ENCODE measurements at places on chromosomes 1 and 21.

DNA sequence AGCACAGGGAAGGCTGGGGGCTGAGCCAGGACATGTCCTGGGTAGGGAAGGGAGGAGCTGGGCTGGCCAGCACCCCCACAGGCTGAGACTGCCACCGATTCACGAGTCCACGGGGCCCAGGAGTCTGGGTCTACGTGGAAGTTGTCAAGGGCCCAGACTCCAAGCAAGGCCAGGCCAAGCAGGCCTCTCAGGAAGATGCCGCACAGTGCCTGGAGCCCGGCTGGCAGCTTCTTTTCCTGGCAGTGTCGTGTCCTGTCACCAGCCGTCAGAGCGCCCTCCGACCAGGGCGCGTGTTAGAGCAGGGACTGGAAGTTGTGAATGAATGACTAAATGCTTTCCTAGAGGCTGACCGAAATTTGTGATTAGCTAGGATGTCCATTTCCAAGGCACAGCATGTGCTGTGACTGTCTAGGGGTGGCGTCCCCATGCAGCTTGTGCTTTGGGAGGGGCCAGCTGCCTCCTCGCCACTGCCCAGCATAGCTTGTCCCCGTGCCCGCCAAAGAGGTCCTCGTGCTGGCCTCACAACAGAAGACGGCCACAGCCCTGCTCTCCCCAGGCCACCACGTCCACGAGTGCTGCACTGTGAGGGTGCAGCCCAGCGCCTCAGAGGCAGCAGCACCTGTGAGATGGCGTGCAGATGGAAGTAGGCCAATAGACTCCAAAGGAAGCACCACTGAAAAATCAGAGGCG is 147.4 kb upstream of the COL6A1 start:
- DNase-seq = no peak

DNA sequence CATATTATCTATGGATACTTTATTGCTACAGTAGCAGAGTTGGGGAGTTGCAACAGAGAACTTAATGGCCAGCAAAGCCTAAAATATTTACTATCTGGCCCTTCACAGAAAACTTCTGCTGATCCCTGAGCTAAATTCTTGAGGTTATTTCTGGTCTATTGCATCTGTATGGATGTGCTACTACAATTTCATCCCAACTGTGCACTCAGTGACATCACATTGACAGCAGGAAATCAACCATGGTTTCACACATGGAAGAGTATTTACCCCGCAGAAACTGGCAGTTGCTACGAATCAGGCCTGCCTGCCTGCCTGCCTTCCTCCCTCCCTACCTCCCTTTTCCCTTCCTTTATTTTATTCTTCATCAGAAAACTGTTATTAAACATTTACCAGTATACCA is 12.1 kb downstream of the CLCA2 start:
- DNase-seq = no peak

DNA sequence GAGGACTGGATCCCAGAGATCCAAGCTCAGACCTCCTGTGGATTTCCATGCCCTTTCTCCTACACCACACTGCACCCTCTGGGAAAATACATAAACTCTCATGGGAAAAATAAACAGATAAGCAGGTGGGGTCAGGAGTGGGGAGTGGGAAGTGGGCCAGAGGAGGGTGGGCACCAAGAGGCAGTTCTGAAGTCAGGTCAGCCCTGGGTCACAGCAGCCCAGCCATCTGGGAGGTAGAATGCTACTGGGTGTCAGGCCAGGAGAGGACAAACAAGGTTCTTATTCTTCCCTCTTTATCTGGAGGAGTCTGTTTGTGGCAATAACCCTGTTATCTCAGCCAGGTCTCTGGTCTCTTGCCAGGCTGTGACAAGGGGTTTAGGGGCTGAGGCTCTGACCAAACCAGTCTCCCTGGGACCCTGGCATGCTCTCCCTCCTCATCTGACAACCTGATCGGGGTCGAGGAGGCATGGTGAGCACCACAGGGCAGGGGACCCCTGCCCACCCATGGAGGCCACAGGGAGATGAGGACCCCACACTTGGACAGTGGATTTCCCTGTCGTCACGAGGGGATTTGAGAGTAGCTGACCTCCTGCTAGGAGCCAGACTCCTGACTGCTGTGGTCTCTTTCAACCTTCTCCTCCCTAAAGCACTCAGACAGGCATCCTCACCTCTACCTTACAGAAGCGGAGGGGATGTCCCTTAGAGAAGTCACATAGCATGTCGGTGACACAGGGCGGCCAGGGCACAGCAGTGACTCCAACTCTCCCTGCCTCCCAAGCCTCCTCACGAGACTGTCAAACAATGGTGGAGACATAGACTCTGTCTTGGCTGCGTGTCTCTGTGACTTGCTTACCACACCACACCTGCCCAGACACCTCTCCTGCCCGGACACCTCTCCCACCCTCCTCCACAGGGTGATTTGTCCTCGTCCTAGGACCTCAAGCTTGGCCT is 51.3 kb upstream of the IFFO2 start:
- no peak for DNase-seq

GRCh38 chr1:3695326-3696217 is 43.3 kb downstream of the TP73 start:
- peak; percentile 6 for DNase-seq

DNA sequence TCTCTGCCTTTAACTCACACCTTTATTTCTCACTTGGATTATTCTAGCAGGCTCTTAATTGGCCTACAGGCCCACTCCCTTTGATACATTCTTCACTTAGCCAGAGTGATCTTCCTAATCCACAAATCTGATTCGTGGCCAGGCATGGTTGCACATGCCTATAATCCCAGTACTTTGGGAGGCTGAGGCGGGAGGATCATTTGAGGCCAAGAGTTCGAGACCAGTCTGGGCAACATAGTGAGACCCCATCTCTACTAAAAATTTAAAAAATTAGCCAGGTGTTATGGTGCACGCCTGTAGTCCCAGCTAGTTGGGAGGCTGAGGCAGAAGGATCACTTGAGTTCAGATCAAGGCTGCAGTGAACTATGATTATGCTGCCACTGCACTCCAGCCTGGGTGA is 2.1 kb downstream of the ZBTB17 start:
- DNase-seq = no peak

DNA sequence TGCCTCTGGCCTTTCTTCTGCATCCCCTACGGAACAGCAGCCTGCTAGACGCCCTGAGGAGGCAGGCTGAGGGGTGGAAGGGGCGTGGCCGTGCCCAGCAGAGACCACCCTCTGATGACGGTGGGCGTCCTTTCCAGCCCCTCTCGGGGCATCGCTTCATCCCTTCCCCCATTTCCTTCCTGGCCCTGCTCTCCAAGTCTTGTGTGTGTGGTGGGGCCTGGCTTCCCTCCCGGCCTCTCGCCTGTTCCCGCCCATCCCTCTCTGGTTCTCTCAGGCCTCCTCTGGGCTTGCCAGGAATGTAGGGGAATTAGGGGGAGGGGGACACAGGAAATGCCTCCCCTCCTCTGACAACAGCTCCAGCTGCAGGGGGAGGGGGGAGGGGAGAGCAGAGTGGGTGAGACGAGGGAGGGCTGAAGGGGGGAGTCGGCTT is 51.1 kb downstream of the SKI start:
- no peak for DNase-seq

- DNase-seq = no peak
Observed at GRCh38 chr1:61215119-61215518, 132.8 kb downstream of the NFIA start.

DNA sequence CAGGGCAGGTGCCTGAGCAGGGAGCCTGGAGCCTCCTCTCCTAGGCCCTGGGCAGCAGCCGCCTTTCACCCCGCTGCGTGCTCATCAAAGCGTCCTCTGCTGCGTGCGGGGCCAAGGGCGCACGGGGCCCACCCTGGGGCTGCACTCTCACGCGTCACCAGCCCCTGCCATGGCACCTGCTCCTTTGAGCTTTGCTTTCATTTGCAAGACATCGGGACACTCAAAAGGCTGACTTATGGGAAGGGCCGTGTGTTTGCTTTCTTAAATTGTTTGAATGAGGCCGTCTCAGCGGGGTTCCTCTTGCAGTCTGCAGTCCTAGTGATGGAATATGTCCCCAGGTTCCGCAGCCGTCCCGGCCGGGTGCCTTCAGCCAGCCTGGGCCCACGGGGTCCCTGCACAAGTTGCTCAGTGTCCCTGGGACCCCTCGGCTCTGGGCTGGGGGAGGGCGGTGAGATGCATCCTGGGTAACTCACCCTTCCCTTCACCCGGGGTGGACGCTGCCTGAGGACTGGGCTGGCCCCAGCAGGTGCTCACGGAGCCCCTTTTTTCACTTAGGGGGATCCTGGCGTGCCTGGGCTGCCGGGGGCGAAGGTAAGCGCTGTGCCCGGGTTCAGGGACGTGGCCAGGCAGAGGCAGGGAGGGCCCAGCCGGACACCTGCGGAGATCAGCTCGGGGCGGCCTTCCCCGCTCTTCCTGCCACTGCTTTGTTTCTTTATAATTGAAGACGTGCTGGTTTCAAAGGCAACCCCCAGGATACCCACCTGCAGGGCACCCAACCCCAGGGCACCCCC is 53.1 kb downstream of the SLC19A1 start:
- no peak for DNase-seq

DNA sequence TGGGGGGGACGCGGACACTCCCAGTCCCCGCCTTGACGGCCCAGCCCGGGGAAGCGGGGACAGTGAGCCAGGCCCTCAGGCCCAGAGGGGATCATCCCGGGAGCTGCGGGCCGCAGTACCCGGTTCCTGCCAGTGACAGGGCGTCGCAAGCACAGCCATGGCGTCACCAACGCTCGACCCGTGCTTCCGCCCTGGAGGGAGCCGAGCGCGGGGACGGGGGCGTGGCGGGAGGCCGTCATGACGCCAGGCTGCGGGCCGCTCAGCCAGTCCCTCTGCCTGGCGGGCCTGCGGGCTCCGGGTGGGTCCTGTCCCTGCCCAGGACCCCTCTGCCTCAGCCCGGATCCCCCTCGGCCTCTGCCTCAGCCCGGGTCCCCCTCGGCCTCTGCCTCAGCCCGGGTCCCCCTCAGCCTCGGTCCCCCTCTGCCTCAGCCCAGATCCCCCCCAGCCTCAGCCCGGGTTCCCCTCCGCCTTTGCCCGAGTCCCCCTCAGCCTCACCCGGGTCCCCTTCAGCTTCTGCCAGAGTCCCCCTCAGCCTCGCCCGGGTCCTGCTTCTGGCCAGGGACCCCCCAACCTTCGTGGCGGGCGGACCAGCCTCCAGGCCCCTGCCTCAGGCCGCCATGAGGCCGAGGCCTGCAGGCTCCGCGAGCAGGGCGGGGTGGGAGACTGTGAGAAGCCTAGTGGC is 2.3 kb upstream of the SLC2A5 start:
- no peak for DNase-seq

GRCh38 chr1:207495801-207496792 is at the start of gene CR1:
Gene CR1 (plus strand): TSS chr1:207496157. CDS start chr1:207496268, 111 bp downstream.
- peak; percentile 45 for DNase-seq

DNA sequence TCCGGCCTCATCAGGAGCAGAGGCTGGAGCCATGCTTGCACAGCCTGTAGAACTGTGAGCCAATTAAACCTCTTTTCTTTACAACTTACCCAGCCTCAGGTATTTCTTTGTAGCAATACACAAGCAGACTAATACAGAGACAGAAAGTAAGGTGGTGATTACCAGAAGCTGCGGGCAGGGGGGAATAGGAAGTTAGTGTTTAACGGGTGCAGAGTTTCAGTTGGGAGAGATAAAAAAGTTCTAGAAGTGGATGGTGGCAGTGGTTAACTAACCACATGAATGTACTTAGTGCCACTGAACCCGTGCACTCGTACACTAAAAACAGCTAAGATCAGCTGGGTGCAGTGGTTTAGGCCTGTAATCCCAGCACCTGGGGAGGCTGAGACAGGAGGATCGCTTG is 80.4 kb upstream of the TARDBP start:
- no peak for DNase-seq

- DNase-seq = no peak
Observed at GRCh38 chr1:9761855-9762254, 61.9 kb downstream of the CLSTN1 start.

DNA sequence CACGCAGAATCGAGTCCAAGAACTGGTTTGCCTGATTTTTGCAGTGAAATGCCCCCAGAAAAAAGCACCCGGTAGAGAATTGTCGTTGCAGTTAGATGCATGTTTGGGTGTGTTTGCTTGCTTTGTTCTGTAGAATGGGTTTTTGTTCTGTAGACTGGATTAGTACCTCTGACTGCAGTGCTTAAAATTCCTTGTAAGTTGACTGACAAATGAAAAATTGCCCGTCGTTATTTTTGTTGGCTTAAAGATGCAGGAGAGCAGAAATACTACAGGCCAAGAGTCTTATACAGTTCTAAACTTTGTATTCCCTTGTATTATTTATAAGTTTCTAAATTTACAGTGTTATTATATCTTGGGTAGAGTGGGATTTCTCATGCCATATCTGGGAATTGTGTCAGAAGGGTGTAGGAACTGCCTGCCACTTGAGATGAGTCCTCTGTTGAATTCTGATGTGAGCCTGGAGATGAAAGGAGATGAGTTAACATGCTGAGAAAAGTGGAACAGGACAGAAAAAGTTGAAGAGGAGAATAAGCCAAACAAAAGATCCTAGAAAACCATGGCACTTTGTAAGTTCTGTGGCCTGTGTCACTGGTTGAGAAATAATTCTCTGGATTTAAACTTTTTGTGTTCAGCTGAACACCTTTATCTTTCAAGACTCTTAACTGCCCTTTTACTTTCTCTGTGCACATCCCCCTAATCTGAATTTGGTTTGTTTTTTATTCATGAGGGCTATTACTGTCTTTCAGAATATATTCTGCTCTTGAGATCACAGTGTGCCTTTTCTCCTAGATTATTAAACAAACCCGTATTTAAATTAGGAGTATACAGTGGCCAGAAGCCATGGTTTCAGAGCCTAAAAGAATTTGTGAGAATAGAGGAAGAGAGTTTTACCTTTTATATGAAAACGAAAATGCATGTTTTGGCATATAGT is 1.4 kb downstream of the DESI2 start:
- peak; percentile 40 for DNase-seq

GRCh38 chr1:116508085-116508983 is 62.5 kb downstream of the CD58 start:
- DNase-seq = peak; percentile 41

- no peak for DNase-seq
Observed at GRCh38 chr1:235190431-235190830, 29.4 kb upstream of the RBM34 start.

- no peak for DNase-seq
Observed at GRCh38 chr1:26403656-26404055, 7.0 kb upstream of the LIN28A start.

DNA sequence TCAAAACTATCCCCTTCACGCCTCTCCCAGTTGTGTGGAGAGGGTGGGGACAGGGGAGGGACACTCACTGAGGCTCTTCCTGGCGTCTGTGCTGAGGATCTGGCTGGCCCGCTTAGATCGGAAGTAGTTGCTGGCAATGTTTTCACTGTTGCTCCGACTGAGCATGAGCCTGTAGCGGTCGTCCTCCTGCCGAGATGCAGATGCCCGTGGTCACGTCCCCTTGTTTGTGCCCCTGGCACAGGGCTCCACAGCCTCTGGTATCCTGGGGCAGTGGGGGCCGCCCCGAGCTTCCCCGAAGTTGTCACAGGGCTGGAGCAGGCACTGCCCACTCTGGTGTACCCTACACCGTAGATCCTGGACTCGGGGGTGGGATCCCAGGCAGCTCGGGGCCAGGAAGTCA is 5.0 kb upstream of the DDOST start:
- DNase-seq = no peak

GRCh38 chr1:57874418-57874877 is 450.6 kb upstream of the DAB1 start:
- no peak for DNase-seq

- no peak for DNase-seq
Observed at GRCh38 chr1:205313563-205314308, 7.8 kb downstream of the NUAK2 start.

GRCh38 chr1:190159146-190159545 is 318.5 kb downstream of the BRINP3 start:
- DNase-seq = no peak
